ENCODE measurements at places on chromosomes 3 and 15.
A peak's percentile ranks its signal among the peaks of the same experiment; 100 is the strongest.

- no peak for DNase-seq
These were observed 37.1 kb downstream of the MAP3K13 start for GRCh38 chr3:185399737-185400667.

GRCh38 chr15:59420986-59421618 lies 16.9 kb upstream of the FAM81A start:
- peak; percentile 51 for DNase-seq

DNA sequence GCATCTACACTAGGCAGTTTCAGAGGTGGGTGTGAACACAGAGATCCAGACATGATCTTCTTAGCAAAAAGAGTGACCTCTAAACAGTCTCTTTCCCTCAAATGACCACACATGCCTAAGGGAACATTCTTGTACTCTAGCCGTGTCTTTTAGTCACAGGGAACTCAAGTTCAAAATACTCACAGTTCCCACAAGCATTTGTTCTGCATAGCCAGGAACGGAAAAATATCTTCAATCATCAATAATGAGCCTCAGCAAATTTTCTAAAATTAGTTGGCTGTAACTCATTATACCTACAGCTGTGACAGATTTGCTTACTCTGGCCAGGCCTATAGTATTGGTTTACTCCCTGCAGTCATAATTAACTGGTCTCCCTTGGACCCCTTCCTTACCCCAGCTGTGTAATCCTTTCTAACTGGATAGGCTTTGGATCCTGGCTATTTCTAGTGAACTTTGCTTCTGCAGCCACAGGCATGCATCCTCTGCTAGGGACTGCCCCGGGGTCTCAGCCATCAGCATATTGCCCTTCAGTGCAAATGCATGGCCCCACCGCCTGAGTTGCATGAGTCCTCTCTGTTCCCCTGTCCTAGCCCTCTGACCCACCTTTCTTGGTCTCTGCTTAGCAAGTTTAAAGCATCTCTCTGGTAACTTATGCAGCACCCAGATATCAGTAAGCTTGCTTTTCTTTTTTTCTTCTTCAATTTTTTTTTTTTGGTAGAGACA lies 56.0 kb upstream of the HACD2 start:
- DNase-seq = no peak

DNA sequence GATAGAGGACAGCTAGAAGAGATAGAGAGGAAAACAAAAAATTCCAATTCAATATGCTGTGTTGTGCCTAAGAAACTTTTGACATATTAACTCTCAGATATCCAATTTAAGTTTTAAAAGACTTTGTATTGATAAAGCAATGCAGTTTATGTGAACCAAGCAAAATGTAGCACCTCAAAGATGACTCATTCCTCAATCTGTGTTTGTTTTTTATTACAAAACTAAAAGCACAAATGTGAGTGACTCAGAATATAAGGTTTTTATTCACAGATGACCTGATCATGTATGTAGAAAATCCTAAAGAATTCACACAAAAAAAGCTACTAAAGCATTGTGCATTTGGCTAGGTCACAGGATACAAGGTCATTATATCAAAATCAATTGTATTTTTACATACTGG lies 11.1 kb downstream of the HCLS1 start:
- DNase-seq = no peak

- peak; percentile 69 for DNase-seq
These were observed 91.1 kb upstream of the RNF7 start for GRCh38 chr3:141646760-141647561.

GRCh38 chr3:159739166-159739565 lies 249.5 kb upstream of the IL12A start:
- no peak for DNase-seq

GRCh38 chr15:92979011-92979701 lies 79.0 kb downstream of the CHD2 start:
- peak; percentile 22 for DNase-seq

DNA sequence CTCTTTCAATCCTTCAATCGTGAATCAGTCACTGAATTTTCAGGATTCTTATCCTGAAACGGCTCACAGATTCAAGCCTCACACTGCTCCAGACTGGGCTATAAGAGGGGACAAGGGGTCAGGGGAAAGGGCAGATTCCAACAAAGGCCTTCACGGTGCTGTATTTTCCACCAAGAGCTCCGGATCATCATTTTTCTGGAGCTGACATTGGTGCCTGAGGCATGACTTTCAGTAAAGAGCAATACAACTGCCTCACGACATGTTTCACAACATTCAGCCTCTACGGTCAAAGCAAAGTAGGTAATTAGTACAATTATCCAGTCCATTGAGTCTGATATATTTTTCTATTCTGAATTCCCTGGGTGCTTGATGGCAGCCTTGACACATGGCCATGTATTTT lies 185.0 kb upstream of the PRICKLE2 start:
- no peak for DNase-seq

DNA sequence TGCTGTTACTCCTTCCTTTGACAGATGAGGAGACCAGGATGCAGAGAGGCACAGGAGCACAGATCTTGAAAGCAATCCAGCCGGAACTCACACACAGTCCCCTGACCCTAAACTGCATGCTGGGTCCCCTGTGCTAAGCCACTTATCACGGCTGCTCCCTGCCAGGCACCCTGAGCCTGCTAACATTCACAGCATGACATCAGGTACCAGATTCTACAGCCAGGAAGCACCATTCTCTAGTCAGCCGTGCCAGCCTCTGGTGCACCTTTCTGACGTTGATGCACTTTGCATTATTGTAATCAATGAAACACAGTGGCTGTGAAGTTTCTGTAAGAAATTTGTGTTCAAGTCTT lies 247.3 kb downstream of the OCA2 start:
- no peak for DNase-seq

GRCh38 chr3:153314038-153314437 lies 152.0 kb downstream of the RAP2B start:
- DNase-seq = no peak

GRCh38 chr3:177111541-177111949 lies 85.7 kb downstream of the TBL1XR1 start:
- no peak for DNase-seq

DNA sequence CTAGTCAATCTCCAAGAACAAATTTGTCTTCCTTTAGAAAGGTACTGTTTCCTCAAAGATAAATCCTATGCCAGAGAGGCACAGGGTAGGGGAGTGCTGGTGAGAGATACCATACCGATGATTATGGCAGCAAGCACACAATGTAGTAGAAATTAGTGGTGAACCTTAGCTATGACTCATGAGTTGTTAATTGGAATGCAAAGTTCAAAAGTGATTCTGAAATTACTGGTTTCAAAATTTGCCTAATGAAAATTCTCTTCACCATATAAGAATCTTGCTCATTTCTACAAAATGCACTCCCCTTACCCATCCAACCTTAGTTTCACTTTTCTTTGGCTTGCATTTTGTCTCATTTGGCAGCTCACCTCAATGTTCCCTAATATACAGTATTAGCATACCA lies 139.5 kb upstream of the SLC2A2 start:
- peak; percentile 47 for DNase-seq

DNA sequence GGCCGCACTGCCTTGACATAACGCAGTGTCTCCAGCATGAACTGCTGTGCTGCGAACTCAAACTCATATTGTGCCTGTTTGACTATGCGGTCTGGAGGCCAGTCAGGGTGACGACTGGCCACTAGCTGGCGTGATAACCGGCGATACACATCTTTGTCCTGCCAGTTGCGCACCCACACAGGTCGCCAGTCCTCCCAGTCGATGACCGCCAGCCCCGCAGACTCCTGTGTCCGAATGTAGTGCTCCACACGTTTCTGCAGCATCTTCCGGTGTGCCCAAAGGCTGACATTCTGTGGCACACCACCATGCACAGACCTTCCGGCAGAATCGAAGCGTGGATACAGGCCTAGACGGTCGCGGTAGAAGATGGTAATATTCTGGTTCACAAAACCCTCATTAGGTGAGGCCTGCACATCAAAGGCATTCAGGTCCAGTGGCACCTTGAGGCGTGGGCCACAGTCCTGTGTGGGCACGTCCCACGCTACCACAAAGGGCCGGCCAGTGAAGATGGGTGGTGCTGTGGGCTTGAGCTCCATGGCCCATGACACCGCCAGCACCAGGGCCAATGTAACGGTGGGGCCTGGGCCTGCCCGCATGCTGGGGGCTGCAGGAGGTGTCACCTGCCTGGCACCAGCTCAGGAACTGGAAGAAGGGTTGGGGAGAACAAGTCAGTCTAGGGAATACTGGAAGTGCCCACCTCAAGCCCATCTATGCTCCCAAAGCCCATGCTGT lies 2.5 kb downstream of the HYAL2 start:
- no peak for DNase-seq

DNA sequence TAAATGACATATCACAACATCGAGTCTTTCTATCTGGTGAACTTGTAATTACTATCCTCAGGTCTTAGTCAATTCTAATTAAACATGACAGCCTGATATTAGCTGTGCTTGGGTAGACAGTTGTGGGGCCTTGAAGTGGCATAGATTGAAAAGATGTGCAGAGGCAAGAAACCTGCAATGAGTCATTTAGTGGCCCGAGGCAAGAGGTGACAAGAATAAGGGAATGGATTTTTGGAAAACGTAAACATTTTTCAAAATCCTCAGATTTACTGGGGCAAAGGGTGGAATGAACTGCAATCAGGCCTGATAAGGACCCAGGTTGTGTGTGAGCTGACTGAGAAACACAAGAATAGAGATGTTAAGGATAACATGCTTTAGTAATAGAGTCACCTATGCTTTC lies 29.5 kb upstream of the ULK4 start:
- DNase-seq = no peak

DNA sequence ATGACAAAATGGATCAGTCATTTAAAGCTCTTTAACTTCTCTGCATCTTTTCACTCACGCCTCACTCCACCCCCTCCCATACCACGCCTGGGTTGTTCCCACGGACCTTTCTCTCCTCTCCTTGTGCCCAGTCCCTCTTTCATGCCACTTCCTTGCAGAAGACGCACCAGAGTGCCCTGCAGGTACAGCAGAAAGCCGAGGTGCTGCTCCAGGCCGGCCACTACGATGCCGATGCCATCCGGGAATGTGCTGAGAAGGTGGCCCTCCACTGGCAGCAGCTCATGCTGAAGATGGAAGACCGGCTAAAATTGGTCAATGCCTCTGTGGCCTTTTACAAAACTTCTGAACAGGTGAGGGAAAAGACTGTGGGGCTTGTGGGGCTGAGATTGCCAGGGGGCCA lies 296.1 kb upstream of the UMPS start:
- no peak for DNase-seq

GRCh38 chr15:101469520-101470288 lies 19.8 kb downstream of the PCSK6 start:
- no peak for DNase-seq

GRCh38 chr3:183875411-183875810 lies 9.3 kb downstream of the PARL start:
- DNase-seq = peak; percentile 15

- no peak for DNase-seq
These were observed 29.6 kb downstream of the FAN1 start for GRCh38 chr15:30933293-30933692.

GRCh38 chr15:50381438-50381837 lies 26.4 kb upstream of the GABPB1 start:
- no peak for DNase-seq

- DNase-seq = peak; percentile 76
These were observed 609 bp downstream of the GOLGA8A start for GRCh38 chr15:34436956-34437442.

DNA sequence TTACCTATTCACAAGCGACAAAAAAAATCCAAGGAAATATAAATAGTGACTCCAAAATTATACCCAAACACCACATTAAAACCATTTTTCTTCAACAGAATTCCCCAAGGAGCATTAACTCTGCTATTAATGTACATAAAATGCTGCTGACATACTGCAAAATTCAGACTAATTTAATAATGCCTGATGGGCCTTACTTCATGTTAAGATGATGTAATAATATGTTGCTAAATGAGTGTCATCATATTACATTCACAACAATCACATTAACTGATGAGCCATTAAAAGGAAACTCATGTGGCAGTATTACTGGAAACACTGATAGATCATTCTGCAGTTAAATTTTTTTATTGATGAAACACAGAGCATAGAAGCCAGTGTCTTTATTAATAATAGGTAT lies 204.9 kb upstream of the CGNL1 start:
- no peak for DNase-seq

GRCh38 chr3:50304601-50305000 lies 1.2 kb upstream of the HYAL1 start:
- peak; percentile 54 for DNase-seq

DNA sequence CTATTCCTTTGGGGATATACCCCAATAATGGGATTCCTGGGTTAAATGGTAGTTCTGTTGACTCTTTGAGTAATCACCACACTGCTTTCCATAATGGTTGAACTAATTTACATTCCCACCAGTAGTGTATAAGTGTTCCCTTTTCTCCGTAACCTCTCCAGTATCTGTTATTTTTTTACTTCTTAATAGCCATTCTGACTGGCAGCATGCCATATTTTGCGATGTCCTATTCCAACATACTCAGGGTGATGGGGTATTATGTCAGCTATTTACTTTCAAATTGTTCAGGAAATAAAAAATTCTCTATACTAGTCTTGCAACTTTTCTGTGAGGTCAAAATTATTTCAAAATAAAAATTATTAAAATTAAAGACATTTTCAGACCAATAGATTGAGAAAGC lies 9.1 kb upstream of the PARP14 start:
- no peak for DNase-seq

- DNase-seq = no peak
These were observed 18.3 kb downstream of the GXYLT2 start for GRCh38 chr3:72906154-72906553.

DNA sequence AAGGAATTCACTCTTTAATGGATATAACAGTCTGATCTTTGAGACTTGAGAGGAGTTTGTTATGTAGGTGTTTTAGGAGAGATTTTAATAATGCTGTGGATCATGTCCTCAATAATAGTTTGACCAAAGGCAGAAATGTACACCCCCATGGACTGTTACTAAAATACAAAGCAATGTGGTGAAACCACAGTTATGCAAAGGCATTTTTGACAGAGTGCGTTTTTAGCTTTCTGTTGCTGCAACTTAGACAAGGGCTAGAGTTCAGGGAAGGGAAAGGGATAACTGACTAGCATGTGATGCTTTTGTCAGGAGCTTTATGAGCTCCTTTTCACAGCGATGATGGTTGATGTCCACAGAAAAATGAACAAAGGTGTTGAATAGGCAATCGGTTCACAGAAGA lies 3.6 kb upstream of the STARD5 start:
- DNase-seq = peak; percentile 89

Data from astrocyte of the hippocampus (primary cell).